NCI-H1092 treated with DMSO at 0.1 percent for 48 hours (cell line): ENCODE measurements at places on chromosomes 16 and 17.

GRCh38 chr17:14032234-14032633 lies 37.1 kb upstream of the COX10 start:
- no peak for DNase-seq

GRCh38 chr16:81713295-81713772 lies 65.8 kb upstream of the PLCG2 start:
- no peak for DNase-seq

DNA sequence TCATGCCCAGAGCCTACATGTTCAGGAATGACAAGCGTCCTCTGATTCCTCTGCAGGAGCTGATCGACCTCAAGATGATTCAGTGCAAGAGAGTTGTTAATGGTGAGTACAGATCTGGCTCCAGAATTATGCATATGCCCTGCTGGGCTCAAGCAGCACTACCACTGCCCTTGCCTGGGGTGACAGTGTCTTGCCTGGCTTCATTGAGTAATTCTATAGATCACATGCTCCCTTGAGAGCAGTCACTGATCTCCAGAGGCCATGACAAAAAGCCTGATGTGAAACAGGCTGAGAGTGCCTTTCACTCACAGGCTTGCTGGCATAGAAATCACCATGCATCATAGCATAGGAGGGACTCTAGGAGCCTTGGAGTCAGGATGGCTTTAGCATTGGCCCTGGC lies 26.4 kb downstream of the DUS2 start:
- DNase-seq, result no peak

DNA sequence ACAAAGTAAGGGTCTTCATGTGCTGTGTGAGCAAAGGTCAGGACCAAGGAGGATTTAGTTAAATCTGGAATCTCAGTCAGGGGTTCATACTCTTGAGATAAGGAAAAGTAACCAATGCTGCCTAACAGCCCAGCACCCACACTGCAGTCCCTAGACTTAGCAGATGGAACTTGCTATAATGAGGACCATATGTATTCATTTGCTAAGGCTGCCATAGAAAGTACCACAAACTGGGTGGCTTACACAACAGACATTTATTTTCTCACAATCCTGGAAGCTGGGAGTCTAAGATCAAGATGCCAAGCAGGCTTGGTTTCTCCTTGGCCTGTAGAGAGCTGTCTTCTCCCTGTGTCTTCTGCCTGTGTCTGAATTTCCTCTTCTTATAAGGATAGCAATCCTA lies 20.8 kb downstream of the ZP2 start:
- no peak for DNase-seq

DNA sequence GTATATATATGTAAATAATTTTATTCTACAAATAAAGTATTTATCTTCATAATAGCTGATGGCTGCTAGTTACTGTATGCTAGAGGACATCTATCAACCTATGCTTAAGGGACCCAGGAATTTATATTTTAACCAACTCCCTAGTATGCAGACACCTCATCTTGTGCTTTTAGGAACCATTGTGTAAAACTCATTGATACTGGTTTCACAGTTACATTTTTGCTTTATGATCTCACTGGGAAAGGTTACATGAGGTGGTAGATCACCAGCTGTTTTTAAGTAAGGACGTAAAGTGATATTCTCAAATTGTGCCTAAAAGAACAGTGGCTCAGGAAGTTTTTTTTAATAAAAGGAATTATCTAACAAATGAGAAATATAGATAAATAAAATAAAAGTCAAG lies 56.4 kb downstream of the VMP1 start:
- no peak for DNase-seq

DNA sequence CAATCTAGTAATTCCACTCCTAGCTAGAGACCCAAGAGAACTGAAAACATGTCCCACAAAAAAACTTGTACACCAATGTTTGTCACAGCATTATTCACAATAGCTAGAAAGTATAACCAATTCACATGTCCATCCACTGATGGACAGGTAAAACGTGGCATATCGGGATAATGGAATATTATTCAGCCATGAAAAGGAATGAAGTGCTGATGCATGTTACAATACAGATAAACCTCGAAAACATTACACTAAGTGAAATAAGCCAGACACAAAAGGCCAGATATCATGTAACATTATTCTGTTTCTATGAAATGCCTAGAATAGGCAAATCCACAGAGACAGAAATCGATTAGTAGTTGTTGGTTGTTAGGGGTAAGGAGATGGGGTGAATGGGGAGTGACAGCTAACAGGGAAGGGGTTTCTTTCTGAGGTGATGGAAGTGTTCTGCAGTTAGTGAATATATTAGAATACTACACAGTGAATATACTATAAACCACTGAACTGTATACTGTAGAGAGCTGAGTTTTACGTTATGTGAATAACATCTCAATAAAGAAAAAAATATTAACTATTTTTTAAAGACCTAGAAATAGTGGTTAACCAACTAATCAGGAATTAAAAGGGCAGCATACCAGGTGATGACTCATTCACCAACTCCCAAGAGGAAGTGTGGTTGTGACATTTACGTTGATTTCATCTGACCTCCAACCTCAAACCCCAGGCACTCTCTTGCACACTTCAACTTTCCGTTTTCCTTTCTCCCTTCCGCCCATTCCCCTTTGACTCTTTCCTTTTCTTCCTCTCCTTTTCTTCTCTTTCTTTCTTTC lies 48.6 kb downstream of the GAS7 start:
- DNase-seq, result no peak

- DNase-seq, result no peak
These were observed 19.1 kb downstream of the ITPRIPL2 start for GRCh38 chr16:19132898-19133297.

GRCh38 chr17:4934173-4934979 lies 2.3 kb downstream of the GP1BA start:
- no peak for DNase-seq

DNA sequence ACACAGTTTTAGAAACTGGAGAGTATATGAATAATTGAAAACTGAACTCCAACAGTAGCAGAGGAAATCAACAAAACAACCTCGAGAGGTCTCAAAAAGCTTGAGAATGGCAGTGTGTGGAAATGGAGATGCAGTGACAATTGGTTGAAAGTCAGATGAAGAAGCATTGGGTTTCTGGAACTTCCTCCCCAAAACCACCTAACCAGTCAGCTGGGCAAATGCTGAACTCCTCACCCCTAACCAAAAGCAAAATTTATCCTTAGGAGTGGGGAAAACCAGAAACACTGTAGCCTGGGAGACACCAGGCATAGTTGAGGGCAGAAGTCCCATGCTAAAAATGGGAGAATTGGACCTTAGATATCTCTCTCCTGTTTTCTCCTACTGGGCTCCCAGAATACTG lies 109.9 kb downstream of the TANC2 start:
- no peak for DNase-seq

DNA sequence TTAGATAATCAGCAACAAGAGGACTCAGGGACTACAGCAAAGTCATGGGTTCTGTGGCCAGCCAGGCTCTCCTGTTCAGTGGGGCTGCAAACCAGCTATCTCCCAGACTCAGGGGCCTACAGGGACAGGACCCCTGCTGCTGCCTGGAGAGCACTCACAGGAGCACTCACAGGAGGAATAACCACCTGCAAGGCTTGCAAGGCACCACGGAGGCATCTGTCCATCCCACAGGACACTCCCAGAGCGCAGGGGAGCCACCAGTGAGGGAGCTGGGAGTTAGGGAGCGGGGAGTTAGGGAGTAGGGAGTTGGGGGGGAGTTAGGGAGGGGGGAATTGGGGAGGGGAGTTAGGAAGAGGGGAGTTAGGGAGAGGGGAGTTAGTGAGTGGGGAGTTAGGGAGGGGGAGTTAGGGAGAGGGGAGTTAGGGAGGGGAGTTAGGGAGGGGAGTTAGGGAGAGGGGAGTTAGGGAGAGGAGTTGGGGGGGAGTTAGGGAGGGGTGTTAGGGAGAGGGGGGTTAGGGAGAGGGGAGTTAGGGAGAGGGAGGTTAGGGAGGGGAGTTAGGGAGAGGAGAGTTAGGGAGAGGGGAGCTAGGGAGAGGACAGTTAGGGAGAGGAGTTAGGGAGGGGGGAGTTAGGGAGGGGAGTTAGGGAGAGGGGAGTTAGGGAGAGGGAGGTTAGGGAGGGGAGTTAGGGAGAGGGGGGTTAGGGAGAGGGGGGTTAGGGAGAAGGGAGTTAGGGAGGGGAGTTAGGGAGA lies 5.7 kb downstream of the CANT1 start:
- no peak for DNase-seq

GRCh38 chr17:2705263-2705662 lies 6.3 kb downstream of the CLUH start:
- DNase-seq, result no peak

DNA sequence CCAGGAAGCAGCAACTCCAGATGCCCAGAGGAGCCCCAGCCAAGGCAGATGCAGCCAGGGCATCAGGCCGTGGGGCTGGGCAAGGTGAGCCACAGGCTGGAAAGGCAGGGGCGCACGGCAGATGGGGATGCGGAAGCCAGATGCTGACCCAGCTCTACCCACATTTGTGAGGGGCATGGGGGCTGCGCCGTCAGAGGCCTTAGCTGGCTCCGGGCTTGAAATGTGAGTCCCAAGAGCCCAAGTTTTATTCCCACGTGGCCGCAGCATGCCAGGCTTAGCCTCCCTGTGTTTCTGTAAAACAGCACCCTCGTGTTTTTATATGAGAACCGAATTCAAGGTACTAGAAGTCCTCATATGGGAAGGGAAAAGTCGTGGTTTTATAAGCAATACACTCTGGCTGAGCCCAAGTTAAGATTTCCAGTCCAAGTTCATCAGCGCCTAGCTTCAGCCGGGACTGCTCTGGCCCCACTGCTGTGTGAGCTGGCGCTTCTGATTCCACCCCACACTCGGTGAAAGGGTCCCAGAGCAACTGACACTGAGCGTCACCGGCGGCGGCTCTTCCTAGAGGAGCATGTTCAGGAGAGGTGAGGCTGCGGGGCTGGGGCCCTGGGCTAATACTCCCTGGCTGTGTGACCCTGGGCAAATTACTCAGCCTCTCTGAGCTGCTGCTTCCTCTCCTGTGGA lies 6.7 kb upstream of the C16orf95 start:
- no peak for DNase-seq

DNA sequence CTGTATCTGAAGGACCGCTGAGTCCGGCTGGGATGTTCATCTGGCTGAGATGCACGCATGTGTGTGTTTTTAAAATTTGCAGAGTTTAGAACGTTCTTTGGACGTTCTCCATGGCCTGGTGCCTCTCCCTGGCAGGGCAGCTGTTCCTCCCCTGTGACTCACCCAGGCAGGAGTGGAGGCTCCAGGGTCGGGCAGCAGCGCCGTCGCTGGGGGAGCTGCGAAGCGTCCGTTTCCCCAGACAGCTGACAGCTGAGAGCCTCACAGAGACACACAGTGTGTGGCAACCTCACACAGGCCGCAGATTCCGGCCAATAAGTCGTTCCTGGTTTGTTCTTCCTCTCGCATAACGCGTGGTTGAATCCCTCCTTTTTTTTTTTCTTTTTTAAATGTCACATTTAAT lies 80.6 kb downstream of the OR1D5 start:
- DNase-seq, result peak; percentile 44

GRCh38 chr16:84266451-84266850 lies 26.6 kb upstream of the KCNG4 start:
- no peak for DNase-seq

DNA sequence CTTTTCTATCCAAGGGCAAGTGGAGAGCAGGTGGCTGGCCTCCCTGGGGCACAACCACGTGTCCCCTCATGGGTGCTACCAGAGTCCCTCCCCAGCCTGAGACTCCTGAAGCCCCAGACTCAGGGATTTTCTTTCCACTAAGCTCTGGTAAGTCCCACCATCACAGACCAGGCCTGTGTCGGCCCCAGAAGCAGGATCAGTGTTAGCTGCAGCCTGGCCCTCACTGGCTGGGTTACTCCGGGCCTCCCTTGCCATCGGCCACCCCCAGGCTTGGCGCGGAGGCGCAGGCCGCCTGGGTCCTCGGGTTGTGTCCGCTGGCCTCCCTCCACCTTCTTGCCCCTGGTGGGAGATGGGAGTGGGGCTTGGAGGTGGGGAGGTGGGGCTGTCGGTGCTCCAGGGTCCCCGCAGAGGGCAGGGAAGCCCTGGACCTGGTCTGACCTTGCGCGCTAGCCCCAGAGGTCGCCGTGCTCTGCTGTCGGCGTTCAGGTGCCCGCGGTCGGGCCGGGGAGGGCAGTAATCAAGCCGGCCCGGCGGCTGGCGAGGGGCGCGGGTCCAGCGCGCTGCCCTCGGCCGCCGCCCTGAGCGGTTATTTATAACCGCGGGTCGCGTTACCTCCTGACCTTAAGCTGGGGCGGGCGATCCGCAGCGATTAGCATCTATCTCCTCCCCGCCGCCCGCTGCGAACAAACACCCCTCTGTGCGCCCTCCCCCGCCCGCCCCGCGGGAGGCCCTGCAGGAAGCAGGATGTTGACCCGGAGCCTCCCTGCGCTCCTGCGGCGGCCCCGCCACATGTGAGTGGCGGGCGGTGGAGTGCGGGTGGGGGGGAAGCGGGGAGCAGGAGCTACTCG lies 78.1 kb upstream of the TOB1 start:
- DNase-seq, result peak; percentile 75

DNA sequence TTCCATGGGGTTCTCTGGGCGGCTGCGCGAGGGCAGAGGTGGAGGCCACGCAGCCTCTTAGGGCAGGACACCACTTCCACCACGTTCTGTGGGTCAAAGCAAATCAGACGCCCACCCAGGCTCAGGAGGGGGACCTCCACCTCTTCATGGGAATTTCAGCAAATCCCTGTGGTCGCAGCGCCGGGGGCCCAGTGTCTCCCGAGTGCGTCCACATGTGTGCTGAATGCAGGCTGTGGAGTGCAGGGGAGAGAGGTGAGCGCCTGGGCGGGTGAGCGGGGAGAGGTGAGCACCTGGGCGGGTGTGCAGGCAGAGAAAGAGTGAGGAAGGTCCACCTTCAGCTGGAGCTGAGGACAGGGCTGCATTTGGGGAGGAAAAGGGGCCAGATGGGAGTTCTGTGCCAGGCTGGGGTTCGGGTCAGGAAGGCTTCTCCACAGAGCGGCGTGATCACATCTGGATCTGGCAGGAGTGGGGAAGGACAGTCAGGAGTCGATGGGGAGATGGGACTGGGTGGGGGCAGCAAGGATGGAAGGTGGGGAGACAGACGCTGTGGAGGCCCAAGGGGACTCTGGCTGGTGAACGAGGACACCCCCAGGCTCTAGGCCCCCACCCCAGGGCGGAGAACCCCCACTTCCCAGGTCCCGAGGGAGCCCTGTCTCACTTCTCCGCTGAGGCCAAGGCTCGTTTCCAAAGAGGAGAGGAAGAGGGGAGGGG lies 36.8 kb upstream of the CBFA2T3 start:
- DNase-seq, result no peak

- DNase-seq, result no peak
These were observed 789 bp downstream of the CSNK1D start for GRCh38 chr17:82272495-82273326.

DNA sequence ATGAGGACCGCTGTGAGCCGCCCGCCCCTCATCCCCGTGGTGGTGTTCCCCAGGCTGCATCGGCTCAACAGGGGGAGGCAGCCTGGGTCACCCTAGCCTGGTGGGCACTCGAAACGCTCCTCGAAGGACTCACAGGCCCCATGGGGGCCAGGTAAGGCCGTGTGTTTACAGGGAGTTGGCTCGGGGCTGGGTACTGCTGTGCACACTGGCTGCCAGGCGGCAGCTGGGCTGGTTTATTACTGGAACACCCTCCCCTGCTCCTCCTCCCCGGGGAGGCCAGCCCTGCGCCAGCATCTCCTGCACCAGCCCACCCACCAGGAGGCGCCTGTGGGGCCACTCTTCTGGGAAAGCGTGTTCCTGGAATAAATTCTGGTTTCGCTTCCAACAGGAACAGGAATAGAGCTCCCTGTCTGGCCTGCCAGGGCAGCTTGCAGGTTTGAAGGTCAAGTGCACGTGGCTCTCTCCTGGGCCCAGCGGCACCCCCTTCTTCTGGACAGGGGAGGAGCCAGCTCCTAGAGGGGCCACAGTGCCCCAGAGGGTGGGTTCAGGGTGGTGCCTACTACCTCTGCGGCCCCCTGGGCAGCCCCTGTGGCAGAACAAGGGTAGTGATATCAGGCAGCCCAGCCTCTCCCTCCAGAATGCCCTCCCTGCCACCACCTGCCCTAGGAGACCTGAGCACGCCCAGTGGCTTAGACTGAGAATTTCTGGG lies 11.3 kb downstream of the MCRIP1 start:
- no peak for DNase-seq
